ENCODE measurements at places on chromosomes 6 and 20.

DNA sequence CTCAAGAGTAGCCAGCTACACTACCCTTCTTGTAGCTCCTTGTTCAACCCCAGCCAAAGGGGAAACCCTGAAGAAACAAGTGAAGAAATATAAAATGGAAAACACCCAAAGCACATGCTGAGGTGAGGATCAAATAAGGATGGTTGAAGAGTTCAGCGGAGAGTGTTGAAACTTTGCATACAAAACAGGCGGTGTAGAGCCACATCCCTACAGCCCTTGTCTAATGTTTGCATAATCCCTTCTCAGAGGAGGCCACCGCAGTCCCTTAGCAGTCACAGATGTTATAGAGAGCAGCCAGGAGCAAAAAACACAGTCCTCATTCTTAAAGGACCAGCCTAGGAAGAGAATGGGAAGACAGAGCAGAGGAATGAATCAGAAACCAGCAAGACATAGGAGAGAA lies 350.7 kb upstream of the SASH1 start:
- no peak for DNase-seq

- peak; percentile 100 for DNase-seq
These were observed 1.1 kb downstream of the SPAG4 start for GRCh38 chr20:35616465-35617396.

DNA sequence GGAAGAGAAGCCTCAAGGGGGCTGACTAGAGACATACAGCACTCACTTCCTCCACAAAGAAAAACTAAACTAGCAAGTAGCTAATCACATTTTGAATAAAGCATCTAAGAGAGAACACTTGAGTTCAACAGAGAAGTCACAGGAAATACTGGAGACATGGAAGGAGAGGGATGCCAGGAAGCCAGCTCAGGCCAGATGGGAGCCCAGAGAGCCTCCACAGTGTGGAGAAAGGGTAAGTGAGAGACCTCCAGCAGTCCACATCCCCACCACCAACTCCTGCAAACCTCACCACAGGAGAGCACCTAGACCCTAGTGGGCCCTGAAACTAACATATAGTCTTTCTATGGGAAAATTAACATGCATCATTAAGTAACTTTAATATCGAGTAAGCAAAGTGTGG lies 79.2 kb downstream of the EPM2A start:
- DNase-seq = no peak

- DNase-seq = no peak
These were observed 9.6 kb downstream of the AHCY start for GRCh38 chr20:34293589-34293988.

DNA sequence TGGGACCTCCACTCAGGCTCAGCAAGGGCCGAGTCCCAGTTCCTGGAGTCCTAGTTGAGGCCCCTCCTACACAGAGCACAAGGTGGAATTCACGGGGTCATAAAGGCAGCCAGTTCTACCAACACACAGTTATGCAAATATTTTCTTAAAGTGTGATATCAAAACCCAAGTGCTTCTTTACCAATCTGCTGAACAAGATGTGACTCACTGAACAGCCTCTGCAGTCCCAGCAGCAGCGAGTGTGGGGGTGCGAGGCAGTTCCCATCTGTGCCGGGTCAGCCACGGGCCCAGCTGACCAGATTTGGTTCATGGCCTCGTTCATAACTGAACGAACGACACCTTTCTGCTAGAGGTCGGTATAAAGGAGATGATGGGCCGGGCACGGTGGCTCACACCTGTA lies 4.5 kb upstream of the TCEA2 start:
- DNase-seq = no peak

- DNase-seq = no peak
These were observed 16.5 kb downstream of the PPP1R10 start for GRCh38 chr6:30600451-30600961.

GRCh38 chr6:139308286-139308916 lies 16.6 kb upstream of the TXLNB start:
- no peak for DNase-seq

GRCh38 chr20:14885661-14886060 lies 548.2 kb upstream of the FLRT3 start:
- peak; percentile 9 for DNase-seq

- peak; percentile 83 for DNase-seq
These were observed 200.8 kb downstream of the BMP7 start for GRCh38 chr20:57065646-57066045.

DNA sequence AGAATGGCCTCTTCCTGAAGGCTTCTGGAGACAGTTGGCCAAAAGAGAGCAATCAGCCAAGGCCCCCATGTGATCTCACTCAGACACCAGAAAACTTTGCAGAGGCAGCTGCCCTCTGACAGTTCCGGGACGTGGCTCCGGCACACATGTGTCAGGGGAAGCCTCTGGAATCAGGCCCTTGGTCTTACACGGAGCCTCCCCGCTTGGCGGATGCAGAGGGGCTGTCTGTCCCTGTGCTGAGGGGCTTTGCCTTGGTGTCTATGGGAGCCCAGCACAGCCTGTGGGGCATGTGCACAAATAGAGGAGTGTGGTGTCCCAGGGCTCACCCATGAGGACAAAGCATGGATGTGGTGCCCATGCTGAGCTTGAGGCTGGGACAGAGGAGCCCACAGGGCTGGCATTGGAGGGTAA lies 13.8 kb downstream of the SIGLEC1 start:
- no peak for DNase-seq

GRCh38 chr20:53750827-53751619 lies 157.4 kb upstream of the ZNF217 start:
- DNase-seq = peak; percentile 97
